ENCODE measurements at places on chromosomes 16 and 17. TPM values are rescaled to one million over a fixed set of nuclear protein-coding genes. Genes with fewer than 3 reads are reported as not detected.

Gene HP
- total RNA-seq, result not detected

Gene FBXW10B
- total RNA-seq, result 3.6 TPM

Gene KRT16
- 1,390 TPM for total RNA-seq

DNA sequence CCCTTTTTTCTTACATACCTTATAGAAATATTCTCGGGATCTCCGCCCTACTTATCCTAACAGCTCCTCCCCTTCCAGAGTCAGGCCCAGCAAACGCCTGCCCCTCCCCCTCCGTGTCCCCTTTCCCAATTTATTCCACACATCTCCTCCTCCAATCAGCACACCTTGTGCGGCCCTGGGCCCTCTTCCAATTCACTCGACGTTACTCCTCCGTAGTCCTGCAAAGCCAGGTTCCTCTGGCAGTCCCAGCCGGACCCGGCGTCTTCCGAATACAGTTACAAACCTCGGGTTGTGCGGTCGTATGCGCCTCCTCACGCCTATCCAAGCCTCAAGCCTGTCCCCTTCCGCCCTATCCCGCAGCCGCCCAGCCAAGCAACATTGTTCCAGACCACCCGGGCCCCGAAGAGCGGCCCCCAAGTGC is 677 bp downstream of the CBX1 start:
- DNase-seq, result peak; percentile 55

- DNase-seq, result no peak
These were observed 44.6 kb downstream of the STH start for GRCh38 chr17:46043606-46044005.

DNA sequence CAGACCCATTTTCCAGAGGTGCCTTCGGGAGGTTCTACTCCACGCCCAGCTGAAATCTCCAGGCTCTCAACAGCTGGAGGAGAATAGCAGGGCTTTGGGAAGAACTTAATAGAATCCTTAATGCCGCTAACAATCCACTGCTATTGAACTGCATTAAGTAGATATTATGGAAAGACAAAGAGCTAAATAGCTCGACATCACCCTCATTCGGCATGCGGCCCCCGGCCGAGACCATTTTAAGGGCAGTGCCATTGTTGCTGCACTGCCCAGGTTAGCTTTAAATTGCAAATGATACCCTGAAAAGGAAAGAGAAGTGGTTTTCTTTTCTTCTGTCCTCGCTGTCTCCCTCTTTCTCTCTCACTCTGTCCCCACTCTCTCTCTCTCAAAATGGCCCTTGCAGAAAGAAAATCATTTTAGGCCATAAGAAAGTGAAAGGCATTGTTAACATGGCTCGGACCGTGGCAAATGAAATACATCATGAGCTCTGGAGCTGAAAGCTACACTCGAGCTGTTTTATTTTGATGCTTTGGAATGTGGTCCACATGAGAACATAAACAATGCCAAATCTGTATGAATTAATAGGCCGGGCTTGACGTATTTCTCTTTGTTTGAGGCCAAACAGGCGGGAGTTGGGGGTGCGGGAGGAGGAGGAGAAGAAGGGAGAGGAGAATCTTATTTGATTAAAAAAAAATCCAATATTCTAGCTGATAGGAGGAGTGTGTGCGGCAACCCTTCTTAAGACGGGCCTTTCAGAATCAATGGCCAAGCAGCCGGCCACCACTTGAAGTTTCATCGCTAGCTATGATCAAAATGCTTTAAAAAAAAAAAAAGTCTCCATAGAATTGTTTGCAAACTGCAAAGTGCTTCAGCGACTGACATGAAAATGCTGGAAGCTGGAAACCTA is 298.8 kb upstream of the IRX3 start:
- no peak for DNase-seq

DNA sequence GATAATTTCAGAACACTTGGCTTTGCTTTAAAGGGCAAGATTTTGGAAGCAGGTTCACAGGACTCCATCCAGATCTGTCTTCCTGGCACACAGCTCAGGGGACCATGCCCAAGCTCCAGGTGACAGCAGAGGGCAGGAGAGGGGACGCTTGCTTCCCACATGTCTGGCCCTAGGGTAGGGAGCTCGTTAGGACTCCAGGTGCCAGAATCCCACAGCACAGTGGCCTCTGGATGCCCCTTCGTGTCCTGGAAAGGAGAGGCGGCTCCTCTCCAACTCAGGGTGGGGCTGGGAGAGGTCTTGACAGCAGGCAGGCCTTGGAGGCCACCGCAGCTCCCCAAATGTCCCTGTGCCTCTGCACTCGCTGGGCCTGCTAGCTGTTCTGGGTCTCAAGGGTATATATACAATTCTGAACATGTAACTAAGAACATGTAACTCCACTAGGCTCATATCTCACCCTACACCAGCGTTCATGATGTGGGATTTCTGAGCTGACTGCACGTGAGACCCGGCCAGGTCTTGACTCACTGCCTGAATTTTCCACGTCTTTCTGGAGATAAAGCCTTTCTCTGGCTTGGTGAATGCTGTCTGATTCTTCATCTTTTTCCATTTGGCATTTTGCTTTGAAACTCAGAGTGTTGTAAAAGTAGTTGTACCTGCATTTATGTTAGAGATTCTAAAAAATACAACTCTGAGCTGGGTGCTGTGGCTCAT is 52.8 kb downstream of the MARCHF10 start:
- DNase-seq, result no peak

GRCh38 chr16:6643080-6643686 is 689.5 kb upstream of the RBFOX1 start:
- peak; percentile 54 for DNase-seq

DNA sequence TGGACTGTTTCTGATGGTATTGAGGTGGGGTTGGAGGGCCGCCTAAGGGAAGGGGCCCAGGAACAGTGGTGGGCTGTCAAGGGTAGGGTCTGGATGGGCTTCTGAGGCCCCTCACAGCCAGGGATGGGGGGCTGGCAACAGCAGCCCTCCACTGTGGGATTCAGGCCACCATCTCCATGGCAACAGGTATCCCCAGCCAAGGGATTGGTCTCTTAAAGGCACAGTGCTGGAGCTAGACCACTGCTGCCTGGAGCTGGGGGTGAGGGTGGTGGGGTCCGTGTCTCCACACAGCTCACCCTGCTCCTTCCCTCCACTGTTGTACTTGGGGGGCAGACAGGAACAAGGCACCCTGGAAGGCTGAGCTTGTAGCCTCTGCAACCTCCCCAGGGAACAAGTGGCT is 41.8 kb downstream of the PSME3IP1 start:
- DNase-seq, result no peak

- DNase-seq, result no peak
These were observed 286.5 kb downstream of the HS3ST4 start for GRCh38 chr16:25978218-25978617.

DNA sequence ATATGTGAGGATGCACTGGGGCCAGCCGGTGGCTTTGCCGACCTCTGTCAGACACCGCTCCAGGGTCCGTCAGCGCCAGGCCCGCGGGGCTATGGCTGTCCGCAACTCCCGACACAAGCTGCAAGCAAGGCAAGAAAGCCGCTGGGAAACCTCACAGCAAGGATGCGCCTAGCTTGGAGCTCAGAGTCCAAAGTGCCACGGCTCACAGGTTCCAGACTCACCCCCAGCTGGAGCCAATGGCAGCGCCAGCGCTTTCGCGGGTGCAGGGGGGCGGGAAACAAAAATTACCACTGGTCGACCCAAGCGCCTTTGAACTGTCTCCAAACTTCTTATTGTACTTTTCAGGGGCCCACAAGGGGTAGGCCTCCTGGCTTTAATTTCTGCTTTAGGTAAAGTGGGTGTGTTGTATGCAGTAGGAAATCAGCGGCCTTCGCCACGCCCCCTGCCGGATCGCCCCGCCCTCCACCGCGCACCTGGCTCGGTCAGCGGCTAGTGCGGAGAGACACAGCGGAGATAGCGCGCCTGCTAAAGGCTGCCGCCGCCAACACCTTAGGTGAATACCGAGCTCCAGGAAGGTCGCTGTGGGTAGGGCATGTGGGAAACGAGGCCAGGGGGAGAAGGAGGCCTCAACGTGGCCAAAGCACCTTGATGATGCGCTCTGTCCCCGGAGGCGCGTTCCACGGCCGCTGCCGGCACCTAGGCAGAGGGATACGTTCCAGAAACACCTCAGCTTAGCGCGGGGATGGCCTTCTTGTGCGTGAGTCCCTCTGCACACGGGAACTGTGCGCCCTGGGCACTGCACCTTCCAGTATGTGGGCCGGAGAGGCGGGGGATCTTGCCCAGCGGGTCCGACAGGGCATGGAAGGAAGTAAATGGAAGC is 61.0 kb upstream of the RBL2 start:
- DNase-seq, result peak; percentile 51

DNA sequence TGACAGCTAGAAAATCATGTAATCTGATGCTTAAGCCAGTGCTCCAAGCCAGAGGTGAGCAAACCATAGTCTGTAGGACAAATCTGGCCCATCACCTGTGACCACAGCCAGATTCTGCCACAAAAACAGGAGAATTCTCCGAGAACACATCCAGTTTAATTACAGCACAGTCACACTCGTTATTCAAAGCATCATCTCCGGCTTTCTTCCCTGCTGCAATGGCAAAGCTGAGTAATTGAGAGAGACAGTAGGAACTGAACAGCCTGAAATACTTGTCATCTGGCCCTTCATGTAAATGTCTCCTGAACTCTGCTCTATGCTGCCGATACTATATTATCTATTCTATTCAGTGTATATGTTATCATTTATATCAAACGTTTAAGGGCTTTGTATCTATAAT is 121.4 kb upstream of the FOXF1 start:
- no peak for DNase-seq

DNA sequence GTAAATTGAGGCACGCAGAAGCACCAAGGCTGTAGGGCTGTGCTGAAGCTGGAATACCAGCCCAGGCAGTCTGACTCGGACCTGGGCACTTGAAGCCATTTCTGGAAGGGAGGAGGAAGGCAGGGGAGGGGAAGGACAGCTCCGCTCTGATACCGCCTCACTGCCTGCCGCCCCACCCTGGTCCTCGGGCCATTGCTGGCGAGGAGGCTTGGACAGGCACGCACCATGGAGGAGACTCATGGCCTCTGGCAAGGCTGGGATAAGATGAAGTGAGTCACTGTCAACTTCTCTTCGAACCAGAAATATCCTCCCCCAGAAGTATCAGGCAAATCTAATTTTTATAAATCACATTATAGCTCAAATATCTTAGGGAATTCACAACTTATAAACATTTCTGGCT is 81.3 kb downstream of the SDK2 start:
- peak; percentile 20 for DNase-seq

- peak; percentile 55 for DNase-seq
These were observed 885.8 kb downstream of the KCNJ2 start for GRCh38 chr17:71055128-71055527.

GRCh38 chr17:42456223-42457106 is 2.2 kb upstream of the ATP6V0A1 start:
- DNase-seq, result peak; percentile 78

DNA sequence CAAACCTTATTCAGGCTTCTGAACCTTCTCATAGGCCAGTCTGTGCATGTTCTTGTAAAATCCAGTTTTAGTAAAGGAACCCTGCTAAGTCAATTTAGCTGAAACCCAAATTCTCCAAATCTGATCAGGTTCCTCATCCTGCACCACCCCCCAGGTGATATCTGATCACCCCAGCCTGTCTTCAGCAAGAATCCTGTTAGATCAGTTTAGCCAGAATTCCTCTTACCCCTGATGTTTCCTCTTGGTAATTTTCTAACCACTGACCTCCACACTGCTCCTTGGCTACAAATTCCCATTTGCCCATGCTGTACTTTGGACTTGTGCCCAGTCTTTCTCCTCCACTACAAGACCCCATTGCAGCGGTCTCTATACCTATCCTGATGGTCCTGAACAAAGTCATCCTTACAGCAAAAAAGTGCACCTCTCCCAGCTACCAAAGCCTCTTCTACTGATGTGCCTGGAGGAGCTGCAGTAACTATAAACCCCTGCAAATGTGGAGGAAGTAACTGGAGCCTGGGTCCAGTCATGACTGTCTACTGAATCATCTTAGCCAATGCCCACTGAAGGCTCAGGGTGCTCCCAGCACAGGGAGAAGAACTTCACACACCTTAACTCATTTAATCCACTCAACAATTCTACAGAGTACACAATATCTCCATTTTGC is 23.8 kb downstream of the TEX14 start:
- peak; percentile 79 for DNase-seq

DNA sequence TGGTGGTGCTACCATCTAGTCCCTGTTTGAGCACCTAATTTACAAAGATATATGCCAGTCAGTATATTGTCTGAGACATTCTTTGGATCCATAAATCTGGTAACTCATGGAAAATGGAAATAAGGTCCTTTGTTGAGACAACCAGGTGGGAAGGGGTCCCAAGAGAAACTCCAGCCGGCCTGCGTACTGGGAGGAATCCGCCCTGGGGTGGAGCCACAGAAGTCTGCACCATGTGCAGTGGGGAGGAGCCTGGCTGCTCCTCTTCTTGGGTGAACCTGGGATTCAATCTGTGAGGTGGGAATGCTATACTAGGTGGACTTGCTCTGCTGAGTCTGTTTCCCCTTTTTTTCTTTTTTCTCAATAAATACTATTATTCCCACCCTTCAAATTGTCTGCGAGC is 339.2 kb upstream of the TNRC6C start:
- DNase-seq, result no peak

DNA sequence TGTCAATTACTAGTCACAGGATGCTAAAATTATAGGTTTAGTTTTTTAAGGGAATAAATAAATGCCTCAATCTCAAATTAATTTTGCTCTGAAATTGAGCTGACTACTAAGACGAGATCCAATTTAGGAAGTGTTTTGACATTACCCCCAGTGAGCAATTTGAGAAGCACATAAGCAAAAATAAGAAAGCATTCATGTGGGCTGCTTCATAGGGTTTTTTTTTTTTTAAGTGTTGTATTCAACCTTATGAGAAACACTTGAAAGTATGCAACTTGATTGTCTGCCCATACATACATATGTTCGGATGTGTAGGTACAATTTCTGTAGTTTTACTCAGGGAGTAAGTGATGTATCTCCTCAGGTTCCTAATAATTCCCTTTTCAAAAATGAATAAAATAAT is 77.6 kb downstream of the PRKCA start:
- no peak for DNase-seq

DNA sequence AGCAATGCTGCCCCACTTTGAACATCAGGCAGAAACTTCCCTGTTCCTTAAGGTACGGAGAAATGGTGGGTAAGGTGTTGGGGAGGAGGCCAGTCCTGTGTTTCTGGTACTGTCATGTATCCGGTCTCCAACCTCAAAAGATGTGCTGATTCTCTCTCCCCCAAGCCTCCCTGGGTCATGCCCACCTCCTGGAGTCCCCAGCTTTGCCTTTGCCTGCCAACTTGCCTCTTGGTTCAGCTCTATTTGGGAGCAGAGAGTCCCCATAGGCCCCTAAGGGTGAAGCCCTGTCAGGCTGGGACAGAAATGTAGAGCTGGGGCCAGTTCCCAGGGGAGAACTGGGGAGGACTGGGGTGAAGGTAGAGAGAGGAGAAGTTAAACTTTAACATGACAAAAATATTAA is 1.6 kb upstream of the TBX21 start:
- no peak for DNase-seq

GRCh38 chr16:22373662-22374310 is 633 bp downstream of the CDR2 start:
- no peak for DNase-seq
